ENCODE measurements at places on chromosomes 4 and X.

DNA sequence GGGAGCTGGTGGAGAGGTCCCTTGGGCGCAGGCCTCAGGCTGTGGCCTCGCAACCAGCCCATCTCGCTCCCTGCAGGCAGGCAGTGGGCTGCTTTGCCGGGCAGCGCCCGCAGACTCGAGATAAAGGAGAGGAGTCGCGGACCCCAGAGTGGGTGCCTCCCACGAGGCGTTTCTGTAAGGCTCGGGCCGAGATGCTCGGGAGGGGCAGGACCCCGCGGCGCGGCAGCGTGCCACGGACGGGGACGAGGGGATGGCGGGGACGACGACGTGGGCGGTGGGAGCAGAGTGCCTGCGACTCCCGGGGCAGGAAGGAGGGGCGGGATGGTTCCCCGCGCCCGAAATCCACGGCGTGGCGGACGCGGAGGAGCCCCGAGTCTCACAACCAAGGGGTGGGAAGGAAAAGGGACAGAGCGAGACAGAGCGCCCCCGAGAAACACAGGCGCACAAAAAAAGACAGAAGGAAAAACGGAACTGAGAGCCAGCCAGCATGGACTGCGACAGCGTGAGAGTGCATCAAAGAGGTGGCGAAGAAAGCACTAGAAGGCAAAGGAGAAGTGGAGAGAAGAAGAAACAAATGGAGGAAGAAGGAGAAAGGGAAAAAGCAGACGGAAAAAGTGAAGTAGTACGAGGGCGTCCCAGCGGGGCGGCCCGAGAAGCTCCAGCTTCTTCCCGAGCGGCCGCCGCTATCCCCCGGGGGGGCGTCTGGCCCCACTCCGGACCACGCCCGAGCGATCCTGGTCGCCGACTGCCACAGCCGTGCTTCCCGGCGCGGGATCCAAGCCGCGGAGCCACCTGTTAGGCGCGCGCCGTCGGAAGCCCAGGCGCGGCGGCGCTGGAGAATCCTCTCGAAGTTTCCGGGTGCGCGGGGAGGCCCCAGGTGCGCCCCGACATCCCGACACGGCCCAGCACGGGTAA is 1.5 kb downstream of the BEND4 start:
- DNase-seq: no peak

GRCh38 chr4:56241500-56241899 is 145.8 kb downstream of the AASDH start:
- DNase-seq: no peak

DNA sequence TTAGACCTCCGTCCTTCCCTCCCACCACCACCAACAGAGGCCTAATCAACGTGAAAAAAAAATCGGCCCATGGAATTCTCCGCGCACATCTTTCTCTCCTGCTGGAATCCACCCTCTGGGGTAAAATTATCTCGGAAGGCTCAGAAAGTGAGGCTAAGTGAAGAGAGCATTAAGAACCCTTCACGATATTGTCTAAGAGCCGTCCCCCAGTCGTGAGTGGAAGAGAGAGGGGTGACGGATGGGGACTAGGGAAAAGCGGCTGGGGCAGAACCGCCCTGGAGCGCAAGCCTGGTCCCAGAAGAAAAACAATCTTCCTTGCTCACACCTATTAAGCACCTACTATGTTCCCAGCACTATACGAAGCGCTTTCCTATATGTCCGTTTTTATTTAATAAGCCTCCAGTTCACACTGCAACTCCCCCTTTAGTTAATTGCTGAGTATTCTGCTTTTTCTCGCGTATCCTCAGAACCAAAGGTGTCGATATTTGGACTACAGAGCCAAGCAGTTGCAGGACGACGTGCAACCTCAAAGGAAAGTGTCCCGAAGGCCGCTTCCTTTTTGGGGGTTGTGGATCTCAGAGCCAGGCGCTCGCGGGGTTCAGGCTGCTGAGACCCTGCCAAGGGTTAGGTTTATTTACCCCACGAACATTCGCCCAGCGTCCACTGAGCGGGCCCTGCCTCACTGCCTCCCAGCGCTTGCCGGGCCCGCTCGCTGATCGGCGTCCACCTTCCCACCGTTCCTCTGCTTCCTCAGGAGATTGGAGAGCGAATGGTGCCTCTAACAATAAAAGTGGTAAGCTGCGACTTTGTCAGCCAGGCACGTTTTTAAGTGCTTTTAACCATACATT is 889 bp downstream of the MGARP start:
- no peak for DNase-seq

GRCh38 chr4:102263024-102263787 is 82.1 kb downstream of the SLC39A8 start:
- no peak for DNase-seq

GRCh38 chr4:166312166-166312565 is 439.1 kb downstream of the TLL1 start:
- DNase-seq: no peak

GRCh38 chr4:94358101-94358500 is 15.5 kb upstream of the HPGDS start:
- no peak for DNase-seq

DNA sequence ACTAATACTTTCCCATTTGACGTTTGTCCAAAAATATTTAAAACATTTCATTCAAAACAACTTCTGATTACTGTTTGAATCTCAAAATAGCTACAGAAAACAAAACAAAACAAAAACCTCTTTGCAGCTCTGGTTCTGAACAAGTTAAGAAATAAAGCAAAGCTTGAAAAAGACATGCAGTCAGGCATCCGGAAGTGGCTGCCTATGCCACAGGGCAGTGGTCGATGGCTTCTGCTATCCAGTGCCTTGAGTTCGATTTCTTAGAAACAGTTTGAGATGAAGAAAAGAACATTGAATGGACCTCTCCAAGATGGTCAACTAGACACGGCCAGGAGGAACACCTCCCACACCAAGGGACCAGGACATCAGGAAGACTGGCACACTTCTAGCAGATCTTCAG is 125.3 kb downstream of the SCFD2 start:
- DNase-seq: no peak

GRCh38 chr4:91631335-91631734 is 672.4 kb upstream of the GRID2 start:
- no peak for DNase-seq

DNA sequence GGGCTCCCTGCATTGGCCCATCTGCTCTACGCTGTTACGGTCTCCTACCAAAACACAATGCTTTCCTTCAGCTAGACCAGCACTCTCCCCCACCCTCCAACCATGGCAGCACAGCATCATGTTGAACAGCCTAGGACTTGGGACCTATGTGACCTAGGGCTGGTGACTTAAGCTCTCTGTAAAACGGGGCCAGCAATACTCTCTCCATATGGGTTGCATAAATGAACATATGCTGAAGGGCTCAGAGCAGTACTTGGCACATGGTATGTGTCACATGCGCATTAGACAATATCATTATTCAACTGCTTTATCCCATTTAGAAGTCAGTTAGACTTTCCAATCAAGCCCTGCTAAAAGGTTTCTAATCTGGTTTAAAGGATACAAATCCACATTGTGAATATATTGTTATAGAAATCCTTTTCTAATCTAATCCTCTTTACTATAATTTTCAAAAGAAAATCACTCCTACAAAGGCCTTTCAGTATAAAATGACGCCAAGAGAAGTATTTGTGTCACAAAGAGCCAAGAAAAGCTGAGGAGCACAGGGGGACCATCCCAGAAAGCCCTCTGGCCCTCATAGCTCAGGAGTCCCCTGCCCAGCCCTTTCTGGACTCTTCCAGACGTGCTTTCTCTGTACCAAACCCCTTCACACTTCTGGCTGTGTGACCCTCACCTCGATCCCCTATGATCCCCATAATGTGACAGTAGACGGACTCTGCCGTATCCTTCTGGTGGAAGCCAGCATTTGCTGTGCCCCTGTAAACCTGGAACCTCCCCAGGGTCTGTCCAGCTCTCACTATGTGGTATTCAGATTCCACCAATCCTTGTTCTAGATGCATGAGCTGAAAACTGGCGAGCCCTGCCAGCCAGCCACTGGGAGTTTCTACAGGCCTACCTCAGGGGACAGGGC is 42.3 kb downstream of the NSG1 start:
- DNase-seq: no peak

DNA sequence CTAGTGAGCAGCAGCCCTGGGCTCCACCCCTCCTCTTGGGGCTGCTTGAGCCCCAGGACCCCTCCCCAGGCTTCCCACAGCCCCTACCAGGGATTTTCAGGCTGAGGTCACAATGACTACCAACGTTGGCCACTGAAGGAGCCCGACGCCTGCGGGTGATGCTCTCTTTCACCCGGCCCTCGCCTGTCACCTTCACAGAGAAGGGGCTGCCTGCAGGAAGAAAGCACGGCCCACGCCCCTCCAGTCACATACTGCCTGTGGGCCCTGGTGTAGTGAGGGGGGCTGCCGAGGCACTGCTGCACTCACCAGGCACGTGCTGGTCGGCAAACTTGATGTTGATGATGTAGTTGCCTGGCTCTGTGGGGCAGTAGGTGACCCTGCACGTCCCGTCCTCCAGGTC is 22.0 kb downstream of the FLNA start:
- no peak for DNase-seq

DNA sequence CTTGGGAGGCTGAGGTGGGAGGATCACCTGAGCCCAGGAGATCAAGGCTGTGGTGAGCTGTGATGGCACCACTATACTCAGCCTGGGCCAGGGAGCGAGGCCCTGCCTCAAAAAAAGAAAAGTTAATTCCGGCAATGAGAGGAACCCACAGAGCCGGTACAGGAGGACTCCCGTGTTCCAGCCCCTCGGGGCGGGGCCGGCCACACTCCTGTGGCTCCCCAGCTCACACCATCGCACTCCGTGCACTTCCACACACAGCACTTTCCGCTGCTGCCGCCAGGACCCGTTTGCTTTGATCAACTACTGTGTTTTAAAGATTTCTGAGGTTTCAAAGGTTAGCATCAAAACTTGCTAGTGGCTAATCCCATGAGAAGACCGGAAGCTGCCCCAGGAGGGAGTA is 171.7 kb downstream of the AFAP1 start:
- DNase-seq: no peak

GRCh38 chr4:173935622-173936405 is 347.7 kb downstream of the FBXO8 start:
- DNase-seq: no peak

- no peak for DNase-seq
Measured at GRCh38 chr4:41408859-41409593, 128.9 kb upstream of the LIMCH1 start.

DNA sequence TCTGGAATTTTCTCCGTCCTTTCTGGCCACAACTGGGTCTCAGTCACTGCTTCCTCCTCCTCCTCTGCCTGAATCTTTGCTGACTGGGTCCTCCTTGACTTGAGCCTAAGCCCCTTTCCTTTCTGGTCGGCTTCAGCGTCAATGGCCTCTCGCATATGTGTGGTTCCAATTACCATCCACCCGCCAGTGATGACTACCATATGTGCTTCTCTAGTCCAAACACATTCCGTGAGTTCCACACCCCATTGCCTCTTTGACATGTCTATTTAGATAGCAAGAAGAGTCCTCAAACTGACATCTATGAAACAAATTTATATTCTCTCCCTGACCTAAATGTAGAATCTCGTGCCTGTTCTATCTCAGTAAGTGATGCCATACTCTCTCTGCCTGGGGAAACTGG is 19.8 kb downstream of the MXRA5 start:
- no peak for DNase-seq

DNA sequence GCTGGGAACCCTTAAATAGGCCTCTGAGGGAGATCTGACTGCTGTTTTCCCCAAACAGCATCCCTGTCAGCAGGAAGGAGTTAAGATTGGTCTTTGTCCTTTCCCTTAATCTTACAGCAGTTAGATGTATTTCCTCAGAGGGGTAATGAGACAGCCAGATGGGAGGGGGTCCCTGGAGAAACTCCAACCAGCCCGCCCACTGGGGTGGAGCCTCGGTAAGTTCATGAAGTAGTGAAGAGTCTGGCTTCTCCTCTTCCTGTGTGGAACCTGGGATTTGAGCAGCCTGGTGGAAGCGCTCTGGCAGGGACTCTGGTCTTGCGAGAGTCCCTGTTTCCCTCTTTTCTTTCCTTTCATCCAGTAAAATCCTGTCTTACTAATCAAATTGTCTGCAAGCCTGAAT is 330.0 kb downstream of the TLL1 start:
- no peak for DNase-seq

DNA sequence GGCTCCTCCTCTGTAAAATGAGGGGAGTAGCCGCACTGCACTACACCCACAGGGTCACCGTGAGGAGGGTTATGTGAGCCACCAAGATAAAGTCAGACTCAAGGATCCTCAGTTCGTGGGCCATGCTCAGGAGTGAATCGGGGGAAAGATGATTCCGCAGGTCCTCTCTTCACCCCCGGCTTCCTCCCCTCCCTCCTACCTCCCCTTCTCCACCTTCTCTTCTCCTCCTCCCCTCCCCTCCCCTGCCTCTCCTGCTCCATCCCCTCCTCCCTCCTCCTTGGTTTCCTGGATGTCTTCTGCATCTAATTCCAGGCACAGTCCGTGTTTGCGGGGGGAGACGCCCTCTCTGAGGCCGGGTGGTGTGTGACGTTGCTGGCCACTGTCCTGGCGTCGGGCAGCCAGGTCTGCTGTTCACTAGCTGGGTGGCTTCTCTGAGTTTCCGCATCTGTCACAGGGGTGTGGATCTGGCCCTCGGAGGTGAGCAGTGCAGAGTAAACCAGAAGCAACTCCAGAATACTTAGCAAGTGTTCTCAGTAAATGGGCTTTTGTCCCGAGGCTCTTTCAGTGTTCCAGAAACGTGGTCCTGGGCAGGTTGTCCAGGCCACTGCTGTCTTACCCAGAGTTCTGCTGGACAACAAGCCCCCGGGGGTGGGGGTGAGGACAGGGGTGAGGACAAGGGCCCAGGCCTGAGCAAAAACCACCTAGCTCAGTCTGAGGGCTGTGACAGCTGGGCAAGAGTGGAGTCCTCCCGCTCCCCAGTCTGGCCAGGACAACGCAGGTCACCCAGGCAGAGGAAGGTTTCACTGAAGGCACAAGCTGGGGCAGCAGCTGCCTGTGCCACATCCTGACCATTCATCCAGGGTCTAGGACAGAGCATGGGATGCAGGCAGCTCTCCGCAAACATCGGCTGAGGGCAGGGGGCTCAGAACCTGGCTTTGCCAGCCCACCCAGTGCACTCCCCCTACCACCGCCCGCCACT is 92.4 kb downstream of the PPP2R2C start:
- no peak for DNase-seq

GRCh38 chr4:55012363-55013230 is 112.8 kb downstream of the KDR start:
- no peak for DNase-seq

- DNase-seq: no peak
Measured at GRCh38 chr4:24741910-24742309, 53.5 kb upstream of the SOD3 start.

All from DMS79 (cell line).